Fibroblast of skin of right quadriceps (primary cell): ENCODE measurements at places on chromosomes 4 and X.

DNA sequence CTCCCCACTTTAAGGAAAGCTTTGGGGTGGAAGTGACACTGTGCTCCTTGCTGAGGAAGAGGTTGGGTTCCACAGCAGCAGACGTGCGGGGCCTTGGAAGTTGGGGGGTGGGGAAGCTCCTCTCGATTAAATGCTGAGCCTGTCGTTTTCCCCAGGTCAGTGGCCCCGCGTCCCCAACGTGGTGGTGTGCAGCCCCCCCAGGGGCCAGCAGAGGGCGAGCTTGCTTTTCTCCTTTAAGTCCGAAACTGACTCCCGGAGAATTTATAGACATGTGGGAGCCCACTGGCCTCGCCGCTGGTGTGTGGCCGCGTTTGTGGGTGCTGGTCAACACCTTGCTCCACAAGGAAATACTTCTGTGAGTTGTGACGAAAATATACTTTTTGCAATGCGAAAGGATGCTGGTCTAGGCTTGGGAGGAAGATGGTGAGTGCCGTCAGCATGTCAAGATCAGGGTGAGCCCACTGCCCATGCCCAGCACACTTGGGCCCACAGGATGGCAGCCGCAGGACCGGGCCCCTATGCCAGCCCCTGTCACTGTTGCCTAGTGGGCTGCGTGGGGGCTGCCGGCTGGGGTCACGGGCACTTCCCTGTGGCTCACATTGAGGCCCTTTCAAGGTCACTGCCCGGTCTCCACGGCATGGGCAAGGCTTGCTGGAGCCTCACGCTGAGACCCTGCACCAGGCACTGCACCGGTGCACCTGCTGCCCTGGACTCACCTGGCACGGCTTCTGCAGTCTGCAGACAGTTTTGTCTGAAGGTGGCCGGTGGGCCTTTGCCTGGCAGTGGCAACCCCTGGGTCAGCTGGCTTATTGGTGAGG, 9.4 kb downstream of the UVSSA start:
- DNase-seq = peak; percentile 39

DNA sequence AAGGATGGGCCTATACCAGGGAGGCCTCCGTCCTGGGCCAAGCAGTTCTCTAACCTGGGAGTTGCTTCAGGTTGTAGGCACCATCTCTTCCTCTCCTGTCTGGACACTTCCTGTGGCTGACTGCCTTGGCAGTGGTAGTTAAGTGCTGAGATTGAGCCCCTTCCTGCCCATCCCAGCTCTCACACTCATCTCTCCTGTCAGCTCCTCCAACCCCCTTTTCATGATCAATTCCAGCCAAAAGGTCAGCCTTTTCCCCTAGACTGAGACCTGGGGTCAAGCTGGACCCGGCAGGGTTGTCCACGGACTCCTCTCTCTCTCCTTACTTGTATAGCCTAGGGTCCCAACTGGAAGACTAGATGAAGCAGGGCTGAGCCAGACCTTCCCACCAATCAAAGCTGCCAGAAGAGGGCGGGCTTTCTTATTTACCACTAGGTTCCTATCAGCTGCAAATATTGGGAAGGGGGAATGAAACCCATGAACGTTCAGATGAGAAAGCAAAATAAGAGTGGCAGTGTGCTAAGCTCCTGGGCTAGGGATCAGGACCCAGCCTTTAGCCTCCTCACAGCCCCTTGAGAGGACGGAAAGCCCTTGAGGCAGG, 34.5 kb downstream of the KDM5C start:
- DNase-seq = no peak

DNA sequence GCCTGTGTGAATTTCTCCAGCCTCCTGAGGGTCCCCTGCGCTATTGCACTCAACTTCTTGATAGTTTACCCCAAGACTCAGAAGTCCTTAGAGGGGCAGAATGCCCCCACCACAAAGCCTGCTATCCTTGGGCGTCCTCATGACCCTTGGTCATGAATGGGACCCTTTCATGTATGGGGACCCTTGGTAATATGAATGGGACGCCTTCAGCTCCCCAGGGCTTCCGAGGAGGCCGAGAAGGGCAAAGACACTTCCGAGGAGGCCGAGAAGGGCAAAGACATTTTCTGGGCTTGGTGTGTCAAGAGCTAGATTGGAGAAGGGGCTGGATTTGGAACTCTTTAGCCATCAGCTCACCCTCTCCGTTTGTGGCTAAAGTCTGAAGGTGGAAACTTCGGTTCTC, 8.6 kb downstream of the SHOX start:
- no peak for DNase-seq

- DNase-seq = no peak
Measured at GRCh38 chr4:177266506-177266905, 43.2 kb upstream of the NEIL3 start.

GRCh38 chr4:123484291-123484926, 87.8 kb downstream of the SPRY1 start:
- no peak for DNase-seq

GRCh38 chr4:184344899-184345572, 127.4 kb upstream of the ENPP6 start:
- no peak for DNase-seq

GRCh38 chr4:107857741-107858140, 33.0 kb downstream of the SGMS2 start:
- no peak for DNase-seq

DNA sequence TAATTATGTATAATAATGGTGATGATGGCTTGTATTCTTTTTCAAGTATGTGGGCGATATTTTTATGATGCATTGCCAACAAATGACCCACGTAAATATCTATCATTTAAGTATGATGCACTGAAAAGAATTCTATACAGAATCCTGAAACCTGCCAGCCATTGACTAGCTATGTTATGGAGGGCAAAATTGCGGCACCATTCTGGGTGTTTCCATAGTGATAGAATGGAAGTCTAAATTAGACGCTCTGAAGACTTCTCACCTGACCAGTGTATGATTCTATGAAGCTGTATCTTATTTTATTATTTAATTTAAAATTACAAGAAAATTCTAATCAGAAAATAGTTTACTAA, 677 bp upstream of the CENPC start:
- no peak for DNase-seq

DNA sequence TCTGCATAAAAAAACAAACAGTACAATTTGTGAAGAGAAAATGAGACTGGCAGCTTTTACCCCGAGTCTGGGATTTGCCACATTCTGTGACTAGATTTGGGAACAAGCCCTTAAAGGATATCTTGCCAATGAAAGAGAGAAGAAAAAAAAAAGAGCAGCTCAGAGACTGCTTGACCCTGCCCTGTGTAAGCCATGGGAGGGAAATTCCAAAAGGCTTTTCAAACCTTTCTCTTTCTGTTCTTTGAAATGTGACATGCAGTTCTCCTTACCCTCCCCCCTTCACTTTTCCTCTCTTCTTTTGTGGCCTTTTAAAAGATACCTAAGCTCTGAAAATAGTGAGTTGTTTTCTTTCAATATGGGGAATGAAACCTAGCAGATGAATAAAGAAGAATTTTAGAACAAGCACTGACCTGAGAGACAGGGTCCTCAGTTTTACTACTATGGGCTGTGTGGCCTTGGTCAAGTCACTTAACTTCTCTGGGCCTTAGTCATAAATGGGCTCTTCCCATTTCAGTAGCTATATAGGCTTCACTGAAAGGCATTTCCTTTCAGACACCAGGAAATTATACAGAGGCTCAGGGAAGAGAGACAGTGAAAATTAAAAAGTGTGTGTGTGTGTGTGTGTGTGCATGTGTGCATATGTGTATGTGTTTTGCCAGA, 5.1 kb downstream of the CCDC160 start:
- no peak for DNase-seq

DNA sequence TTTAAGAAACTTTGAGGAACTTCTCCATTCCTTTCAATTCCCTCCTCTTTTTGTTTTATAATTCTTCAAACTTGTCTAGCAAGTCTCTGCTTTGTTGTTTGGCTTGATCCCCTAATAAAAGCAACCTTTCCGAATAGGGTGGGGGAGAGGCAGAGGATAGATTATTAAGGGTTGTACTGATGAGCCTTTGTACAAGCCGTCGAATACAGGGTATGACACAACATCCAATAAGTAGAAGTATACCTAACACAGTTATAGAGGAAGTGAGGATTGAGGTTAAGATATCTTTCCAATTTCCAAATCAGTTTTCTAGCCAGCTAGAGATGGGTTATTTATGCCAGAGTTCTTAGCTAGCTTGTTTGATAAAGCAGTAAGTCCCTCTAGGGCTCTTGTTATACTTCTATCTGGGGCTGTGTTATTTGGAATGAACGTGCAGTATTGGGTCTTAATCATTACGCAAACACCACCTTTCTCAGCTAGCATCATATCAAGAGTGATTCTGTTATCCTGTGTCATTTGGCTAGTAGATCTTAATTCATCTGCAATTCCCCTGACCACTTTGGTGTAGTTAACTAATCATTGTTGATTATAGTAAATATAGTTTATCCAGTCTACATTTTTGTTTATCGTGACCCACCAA, 18.5 kb downstream of the METAP1 start:
- DNase-seq = no peak

DNA sequence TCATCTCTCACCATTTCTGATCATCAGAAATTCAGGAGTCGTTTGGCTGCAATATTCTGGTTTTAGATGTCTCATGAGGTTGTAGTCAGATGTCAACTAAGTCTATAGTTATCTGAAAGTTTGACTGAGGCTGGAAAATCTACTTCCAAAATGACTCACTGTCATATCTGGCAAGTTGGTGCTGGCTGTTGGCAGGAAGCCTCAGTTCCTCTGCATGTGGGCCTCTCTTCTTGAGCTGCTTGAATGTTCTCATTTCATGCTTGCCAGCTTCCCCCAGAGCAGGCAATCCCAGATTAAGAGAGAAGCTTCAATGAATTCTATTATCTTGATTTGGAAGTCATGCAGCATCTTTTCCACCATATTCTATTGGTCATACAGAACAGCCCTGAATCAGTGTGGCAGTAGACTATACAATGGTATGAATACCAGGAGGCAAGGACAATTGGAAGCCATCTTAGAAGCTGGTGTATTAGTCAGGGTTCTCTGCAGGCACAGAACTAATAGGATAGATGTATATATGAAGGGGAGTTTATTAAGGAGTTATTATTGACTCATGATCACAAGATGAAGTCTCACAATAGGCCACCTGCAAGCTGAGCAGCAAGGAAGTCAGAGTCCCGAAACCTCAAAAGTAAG, 46.8 kb upstream of the ELF2 start:
- peak; percentile 57 for DNase-seq

DNA sequence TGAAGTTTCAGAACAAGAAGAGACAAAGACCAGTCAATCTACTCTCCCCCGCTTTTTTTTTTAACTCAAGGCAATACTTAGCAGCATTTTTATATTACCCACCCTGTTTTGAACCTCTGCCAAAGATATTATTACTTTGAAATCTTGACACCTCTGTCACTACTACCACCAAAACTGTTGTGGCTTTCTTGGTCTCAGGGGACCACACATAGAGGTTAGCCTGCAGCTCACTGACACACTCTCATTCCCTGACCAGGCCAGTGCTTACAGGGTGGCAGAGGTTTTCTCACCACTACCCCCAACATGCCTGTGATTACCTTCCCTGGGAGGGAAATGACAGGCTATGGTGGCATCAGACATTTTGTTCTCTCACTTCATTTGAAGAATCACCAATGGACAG, 137.4 kb upstream of the STIM2 start:
- DNase-seq = no peak

GRCh38 chr4:24753519-24753918, 41.9 kb upstream of the SOD3 start:
- DNase-seq = peak; percentile 20

DNA sequence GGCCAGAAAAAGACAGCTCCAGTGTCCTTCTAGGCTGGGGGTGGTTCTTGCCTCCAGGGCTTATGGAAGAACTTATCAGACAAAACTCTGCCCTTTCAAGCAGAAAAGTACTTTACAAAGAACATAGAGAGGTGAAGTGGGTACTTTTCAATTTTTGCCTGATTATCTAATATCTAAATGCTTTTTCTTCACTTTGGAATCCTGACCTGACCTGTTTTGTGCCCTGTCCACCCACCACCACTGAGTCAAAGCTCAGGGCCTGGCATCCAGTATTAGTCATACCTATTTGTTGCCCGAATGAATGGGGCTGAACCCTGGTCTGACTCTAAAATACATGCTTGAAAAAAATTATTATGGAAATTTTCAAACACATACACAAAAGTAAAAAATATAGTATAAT, 37.2 kb downstream of the RTL9 start:
- DNase-seq = no peak

DNA sequence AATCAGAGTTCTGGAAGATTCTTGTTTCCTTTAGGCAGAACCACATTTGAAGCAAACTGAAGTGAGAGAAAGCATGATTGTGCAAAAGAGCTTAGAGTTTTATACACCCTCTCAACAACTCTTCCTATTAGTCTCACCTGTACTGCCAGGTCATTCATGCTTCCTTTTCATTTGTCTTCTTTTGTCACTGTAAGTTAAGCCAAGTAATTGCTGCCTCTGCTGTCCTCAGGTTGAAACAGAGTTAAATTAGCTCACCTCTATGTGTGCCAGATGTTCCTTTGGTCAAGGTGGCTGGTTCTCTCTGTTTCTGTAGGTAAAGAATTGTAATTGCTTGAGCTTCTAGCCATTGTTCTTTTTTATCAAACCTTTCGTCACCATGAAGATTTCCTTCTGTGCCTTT, 41.1 kb upstream of the HPGD start:
- DNase-seq = no peak
